NCI-H146 (cell line): ENCODE measurements at places on chromosomes 7 and 10.

- DNase-seq: no peak
Observed at GRCh38 chr7:46133072-46133471, 212.0 kb upstream of the IGFBP3 start.

- no peak for DNase-seq
Observed at GRCh38 chr7:50121286-50121685, 28.2 kb upstream of the ZPBP start.

DNA sequence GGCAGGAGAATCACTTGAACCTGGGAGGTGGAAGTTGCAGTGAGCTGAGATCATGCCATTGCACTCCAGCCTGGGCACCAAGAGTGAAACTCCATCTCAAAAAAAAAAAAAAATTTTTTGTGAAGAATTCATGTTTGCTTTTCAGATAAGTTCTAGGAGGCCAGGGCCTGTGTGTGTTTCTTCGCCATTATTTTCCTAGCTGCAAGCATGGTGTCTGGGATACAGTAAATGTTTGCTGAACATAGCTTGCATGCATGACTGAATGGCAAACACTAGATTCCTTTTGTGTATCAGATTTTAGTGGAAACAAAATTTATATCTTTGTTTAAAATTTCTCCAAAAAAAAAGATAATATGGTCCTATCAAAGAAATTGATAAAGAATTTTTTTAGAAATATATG is 9.7 kb upstream of the MACC1 start:
- peak; percentile 44 for DNase-seq

GRCh38 chr10:14146025-14146424 is 184.7 kb downstream of the FRMD4A start:
- DNase-seq: no peak

DNA sequence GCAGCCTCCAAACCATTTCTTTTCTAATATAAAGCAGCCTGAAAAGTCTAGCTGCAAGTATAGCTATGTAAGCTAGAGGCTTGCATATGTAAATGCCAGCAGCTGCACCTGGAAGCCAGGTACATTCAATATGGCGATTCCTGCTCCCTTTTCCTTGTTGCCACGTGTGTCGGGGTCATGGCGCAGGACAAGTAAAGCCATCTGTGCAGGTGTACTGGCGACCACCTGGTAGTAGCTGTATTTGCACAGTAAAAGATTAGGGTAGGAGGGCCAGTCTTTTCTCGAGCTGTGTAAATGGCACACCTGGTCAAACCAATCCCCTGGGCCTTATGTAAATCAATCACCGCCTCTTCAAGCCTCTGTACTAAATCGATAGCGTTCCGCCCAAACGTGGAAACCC is 484.5 kb downstream of the MAGI2 start:
- peak; percentile 30 for DNase-seq

DNA sequence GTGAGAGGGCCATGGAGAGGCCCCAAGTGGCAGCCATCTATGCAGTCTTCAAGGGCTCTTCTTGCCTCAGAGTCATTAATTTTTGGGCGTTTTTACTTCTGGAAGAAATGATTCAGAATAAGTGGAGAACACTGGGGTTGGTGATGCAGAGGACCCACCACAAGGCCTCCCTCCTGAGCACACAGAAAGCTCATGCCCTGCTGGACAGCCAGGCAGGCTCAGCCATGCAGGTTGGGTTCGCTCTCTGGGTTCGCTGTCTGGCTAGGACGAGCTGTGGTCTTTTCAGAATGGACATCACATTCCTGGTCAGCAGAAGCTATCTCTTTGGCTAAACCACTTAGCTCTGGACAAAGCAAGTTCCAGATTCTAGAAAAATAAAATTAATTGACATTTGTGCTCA is 480.8 kb downstream of the RPS24 start:
- no peak for DNase-seq

DNA sequence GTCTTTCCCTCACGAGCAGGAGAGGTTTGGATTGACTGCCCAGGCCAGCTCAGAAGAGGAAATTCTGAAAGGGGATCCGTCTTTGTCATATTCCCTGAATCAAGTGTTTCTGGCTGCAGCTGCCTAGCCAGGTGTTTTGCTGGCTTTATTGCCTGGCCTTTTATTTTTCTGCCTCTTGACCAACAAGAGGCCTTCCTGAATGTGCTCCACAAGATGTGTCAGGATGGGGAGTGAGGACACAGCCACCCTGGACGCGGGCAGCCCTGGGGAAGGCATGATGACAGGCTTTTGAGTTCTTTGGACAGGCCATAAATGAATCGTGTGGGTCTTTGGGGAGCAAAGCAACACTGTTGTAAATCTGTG is 163.6 kb downstream of the CAMK1D start:
- DNase-seq: no peak

DNA sequence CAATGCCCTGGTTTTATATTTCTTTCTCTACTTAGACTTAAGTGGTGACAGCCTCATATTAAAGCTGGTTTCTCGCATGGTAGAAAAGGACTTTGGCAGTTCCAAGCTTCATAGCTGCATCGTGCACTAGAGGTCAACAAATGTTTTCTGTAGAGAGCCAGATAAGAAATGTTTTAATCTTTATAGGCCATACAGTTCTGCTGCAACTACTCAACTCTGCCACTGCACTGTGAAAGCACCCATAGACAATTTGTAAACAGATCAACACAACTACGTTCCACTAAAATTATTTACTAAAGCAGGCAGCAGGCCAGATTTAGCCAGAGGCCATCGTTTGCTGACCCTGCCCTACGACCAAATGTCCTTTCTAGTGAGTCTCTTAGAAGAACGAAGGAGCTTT is 36.7 kb downstream of the CSGALNACT2 start:
- no peak for DNase-seq

DNA sequence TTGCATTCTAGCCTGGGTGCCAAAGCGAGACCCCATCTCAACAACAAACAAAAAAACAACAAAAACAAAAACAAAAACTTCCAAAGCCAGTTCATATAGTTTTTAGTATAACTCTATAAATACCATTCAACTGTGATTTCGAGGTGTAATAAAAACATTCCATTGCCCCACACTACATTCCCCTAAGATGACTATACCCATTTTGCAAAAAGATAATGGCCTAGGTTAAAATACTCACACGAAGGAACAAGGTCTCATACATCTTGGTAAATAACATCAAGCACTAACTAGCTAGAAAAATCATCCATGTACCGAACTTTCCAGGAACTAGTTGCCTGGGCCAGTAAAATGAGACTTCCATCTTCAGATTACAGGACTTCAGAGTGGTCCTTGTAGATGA is 55.4 kb downstream of the GLI3 start:
- no peak for DNase-seq

DNA sequence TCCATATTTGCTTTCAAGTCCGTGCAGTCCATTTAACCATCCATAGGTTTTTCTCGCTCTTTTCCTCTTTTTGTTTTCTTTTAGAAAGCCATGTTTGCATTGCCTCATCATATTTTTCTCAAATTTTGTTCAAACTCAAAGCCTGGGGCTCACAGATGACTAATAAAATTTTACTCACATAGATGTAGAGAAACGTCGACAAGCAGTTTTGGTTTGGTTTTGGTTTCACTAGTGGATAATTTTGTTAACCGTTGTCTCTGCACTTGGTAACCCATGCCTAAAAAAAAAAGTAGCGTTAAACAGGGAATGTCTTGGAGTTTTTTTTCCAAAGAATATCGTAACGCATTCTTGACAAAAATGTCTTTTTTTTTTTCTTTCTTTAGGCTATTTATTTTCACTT is 344.2 kb upstream of the GALNT17 start:
- no peak for DNase-seq

GRCh38 chr10:80829562-80829961 is 291.9 kb downstream of the SH2D4B start:
- DNase-seq: no peak

- no peak for DNase-seq
Observed at GRCh38 chr7:40041456-40041855, 91.4 kb downstream of the CDK13 start.

DNA sequence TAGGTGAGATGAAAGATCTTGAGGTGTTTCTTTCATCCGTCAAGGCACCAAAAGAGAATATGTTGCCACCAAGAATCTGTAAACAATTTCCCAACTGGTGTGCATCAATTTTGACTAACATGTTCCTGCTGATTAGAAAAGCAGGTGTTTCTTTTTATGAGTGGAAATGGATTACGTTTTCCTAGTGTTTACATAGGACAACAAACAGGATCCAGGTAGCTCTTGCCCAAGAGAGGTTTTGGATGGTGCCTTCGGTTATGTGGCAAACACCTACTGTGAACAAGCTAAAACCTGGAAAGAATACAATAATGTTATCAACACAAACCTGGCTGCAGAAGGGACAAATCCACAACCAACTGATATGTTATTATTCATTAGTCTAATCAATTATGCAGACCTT is 53.6 kb upstream of the WNT16 start:
- peak; percentile 70 for DNase-seq

DNA sequence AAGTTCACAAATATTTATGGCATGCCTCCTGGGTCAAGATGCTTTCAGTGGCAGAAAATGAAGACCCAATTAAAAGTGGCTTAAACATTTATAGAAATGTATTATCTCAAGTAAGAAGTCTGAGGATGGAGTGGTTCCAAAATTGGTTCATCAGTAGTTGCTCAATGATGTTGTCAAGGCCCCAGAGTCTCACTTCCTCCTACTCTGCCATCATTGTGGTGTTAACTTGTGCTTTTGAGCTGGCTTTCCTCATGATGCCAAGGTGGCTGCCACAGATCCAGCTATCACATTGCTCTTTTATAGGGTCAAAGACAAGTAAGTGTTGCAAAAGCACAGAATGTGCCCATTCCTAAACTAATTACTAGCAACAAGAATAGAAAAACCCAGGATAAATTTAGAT is 404.6 kb upstream of the NRP1 start:
- DNase-seq: no peak

DNA sequence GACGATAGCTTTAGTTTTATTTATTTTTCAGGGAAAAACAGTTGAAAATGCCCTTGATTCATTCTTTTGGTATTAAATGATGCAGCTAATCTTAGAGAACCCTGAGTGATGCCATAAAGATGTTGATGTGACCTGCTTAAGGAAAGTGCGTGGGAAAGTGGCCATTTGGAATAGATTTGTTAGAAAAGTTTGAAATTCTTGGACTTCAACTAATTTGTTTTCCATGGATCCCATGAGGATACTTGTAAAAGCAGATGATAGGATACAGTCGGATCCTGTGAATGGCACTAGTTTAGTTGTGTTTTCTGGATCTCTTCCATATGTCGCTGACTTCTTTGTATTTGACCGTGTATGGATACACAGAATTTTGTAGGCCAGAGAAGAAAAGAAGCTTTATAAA is 69.0 kb downstream of the SEPTIN7 start:
- no peak for DNase-seq

DNA sequence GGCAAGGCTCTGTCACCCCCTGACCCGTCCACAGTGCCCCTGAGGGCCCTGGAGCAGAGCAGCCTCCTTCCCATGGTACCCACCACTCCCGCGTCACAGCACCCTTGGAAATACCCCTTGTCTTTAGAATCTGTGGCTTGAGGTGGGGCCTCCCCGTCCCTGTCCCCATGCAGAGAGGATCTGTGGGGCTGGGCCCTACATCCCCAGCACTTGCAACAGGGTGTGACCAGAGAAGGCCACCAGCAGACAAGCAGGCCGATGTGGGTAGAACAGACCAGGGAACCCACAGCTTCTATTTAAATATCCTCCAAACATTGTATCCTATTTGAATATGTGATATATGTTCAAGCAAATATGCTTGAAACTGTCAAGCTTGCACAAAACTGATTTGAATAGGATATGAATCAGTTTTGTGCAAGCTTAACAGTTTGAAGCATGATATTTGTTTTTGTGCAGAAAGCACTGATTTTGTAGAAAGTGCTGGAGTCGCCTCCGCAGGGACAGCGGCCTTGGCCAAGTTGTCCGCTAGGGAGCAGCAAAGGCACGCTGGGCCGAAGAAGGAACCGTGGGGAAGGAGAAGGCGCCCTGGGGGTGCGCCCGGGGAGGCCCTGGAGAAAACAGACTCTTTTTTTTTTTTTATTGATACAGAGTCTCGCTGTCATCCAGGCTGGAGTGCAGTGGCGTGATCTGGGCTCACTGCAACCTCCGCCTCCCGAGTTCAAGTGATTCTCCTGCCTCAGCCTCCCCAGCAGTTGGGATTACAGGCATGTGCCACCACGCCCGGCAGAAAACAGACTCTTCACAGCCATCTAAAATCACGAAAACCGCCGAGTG is 2.2 kb downstream of the CFAP46 start:
- DNase-seq: peak; percentile 24

DNA sequence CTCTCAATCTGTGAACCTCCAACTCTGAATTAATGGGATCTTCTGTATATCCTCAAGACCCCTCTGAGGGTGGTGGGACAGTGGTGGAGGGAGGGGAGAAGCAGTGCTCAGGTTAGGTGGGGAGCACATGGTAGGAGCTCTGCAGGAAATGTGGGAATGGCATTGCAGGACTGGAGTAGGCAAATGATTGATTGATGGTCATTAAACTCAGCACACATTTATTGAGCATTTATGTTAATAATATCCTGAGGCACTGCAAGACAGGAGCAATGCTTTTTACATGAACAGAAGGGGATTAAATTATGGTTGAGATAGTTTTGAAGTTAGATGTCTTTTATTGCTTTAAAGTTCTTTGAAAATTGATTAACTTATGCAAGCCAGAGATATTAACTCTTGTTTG is 14.1 kb downstream of the BMPER start:
- DNase-seq: no peak

GRCh38 chr7:29042824-29043231 is 84.7 kb upstream of the TRIL start:
- DNase-seq: no peak

DNA sequence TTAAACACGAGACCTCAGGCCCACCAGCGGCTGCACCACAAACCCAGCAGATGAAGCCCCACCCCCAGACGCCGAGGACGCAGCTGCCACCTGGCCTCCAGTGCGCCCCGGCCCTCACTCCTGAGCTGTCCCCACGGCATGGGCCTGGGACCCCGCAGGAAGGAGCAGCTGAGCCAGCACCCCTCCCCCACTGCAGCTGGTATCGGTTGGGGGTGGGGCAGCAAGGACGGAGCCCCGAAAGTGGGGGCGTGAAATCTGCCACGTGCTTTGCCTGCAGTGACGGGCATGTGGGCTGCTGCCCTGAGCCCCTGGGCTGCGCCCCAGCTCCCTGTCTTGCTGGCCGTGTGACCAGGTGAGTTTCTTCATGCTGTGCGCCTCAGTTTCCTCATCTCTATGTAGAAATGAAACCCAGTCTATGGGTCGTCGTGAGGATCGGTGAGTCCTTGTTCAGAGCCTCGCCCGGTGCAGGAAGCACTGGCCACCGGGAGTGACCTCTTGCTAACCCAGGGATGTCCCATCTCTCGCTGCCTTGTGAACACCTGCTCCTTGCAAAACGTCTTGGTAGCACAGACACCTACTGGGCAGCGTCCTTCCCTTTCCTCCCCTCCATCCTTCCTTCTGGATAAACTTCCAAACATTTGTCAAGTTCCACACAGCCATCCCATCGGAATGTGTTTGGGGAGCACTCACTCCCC is 32.0 kb downstream of the CFAP46 start:
- DNase-seq: no peak

DNA sequence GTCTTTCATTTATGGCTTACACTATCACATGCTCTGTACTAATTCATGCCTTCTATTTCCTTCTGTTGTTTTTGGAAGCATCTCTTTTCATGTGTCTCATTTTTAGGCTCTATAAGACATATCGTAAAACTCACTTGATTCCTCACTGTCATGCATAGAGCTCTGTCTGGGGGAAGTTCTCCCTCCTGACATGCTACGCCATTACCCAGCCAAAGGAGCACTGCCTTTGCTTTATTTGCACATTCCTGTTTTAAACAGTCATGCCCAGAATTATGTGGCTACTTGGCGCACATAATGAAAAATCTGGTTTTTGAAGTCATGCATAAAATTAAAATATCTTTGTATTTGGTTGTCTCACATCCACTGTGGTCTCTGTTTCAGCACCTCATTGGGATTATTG is 17.6 kb upstream of the AKR1C3 start:
- no peak for DNase-seq
